Stimulated activated CD8-positive, alpha-beta memory T cell treated with anti-CD3 and anti-CD28 coated beads, Interleukin-4, amount 100 ng/mL, for 1 hour (primary cell): ENCODE measurements at places on chromosomes 4 and X.

GRCh38 chrX:35442421-35442820 is 355.7 kb upstream of the MAGEB16 start:
- no peak for DNase-seq

GRCh38 chrX:2447484-2447883 is 53.3 kb downstream of the DHRSX start:
- no peak for DNase-seq

DNA sequence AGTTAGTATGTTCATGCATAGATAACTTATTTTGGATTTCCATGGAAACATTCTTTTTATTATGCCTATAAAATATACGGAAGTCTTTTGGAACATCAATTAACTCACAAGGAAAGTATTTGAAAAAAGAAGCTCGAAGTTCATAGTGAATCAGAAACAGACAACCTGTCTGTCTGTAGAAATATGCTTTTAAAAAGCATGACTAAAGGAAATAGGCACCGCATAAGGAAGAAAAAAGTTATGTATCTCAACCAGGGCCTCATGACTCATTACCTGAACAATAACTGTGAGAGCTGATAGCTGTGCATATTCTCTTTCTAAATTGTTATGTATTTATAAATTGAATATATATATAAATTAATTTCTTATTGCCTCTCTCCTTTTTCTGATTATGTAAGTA is 324.1 kb downstream of the TLL1 start:
- DNase-seq: no peak

- DNase-seq: no peak
These were observed 11.9 kb downstream of the HUWE1 start for GRCh38 chrX:53674581-53674980.

GRCh38 chrX:136057567-136057966 is 72.3 kb downstream of the SLC9A6 start:
- DNase-seq: no peak

DNA sequence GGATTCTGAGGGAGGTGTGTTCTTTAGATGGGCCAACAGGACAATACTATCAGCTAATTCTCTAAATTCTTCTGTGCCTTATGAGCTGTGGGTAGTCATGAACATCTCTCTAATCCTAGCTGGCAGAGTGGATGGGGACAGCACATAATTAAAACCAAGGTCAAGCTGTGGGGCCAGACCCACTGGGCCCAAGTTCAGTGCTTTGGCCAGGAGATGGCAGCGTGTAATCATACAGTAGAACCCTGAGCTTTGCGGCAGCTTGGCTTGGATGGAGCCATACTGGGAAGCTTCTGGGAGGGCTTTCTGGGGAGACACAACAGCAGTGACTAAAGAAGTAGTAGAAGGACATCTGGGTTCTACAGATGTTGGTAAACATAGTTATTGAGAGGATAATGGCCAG is 140.3 kb upstream of the CXCL13 start:
- no peak for DNase-seq

DNA sequence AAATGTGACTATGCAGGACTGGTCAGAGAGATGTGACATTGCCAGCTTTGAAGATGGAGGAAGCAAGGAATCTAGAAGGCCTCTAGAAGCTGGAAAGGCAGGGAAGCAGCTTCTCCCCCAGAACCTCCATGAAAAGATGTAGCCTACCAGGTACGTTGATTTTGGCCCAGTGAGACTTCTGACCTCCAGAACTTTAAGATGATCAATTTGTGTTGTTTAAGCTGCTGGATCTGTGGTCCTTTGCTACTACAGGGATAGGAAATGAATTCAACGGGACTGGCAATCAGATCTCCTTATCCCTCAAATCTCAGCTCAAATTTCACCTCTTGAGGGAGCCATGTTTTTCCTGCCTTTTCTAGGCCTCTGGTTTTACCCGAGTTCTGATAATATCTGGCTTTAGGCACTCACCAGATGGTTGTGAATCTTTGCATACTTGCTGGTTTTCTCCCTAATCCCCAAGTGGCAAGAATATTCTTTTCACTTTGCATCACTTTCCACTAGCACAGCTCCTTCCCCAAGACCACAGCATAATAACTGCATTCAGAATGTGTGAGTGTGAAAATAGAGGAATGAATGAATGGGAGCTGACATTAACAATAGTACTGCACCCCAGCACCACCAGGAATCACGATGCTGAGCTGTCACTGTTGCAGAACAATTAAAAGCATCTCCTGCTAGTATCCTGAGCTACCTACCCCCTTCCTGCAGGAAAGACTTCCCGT is 25.5 kb upstream of the TMSB4X start:
- no peak for DNase-seq

GRCh38 chr4:119080721-119081541 is 54.7 kb upstream of the MYOZ2 start:
- no peak for DNase-seq

DNA sequence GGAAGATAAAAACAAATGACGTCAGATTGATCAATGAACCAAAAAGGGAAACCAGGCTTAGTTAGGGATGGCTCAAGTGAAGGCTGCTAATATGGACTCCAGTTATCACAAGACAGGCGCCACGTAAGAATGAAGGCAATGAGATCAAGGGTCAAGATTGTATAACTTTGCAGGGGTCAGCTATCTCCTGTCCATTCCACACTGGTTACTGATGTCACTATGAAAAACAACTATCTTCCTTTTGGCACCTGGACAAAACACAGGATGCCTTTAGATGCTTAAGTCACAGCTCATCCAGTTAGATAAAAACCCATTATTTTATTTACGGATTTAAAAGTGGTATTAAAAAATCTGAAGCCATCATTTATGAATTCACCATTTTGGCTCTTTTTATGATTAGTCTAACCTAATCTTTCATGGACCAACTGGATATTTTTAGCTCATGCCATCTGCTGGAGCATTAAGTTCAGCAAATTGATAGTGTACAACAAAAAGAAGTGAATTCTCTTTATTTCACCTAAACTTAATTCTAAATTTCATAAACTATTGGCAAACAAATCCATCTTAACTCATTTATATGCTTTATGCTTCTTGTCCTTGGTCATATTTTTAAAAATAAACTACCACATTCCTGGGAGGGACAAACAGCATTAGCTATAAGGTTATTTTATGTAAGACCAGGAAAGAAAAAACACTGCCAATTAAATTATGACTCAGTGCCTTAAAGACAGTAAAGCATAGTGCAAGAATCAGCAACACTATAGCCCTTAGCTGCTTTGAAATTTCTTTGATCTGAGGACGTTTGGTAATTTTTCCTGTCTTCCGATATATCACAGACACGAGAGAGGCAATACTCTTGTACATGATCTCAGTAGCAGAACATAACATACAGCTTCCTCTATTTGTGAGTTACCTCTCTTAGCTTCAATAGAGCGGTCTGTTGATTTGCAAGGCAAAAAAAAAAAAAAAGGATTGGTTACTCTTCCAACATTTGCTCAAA is 27.0 kb downstream of the DHX15 start:
- no peak for DNase-seq

GRCh38 chrX:124720532-124720931 is 374.2 kb downstream of the SH2D1A start:
- no peak for DNase-seq

GRCh38 chr4:126086041-126086440 is 771.3 kb downstream of the FAT4 start:
- no peak for DNase-seq

- DNase-seq: no peak
These were observed 226.9 kb downstream of the FBXW7 start for GRCh38 chr4:152308951-152309350.

DNA sequence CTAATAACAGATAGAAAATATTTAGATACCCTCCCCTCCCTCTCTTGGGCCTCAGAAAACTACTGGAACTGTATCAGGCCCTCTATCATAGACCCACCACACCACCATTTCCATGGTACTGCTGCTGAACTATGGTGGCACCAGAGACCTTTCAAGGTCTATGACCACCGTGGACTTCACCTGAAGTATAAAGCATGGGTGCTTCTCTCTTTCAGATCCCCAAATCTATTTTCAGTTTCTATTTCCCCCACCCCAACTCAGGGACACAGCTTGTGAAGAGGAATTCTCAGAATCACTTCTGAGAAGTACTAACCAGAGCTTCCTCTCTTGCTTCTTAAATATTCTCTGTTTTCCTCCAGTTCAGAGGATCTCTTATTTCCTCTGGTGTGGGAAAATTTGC is 840.8 kb upstream of the HTR2C start:
- DNase-seq: no peak
